ENCODE measurements at places on chromosomes 4 and X.

DNA sequence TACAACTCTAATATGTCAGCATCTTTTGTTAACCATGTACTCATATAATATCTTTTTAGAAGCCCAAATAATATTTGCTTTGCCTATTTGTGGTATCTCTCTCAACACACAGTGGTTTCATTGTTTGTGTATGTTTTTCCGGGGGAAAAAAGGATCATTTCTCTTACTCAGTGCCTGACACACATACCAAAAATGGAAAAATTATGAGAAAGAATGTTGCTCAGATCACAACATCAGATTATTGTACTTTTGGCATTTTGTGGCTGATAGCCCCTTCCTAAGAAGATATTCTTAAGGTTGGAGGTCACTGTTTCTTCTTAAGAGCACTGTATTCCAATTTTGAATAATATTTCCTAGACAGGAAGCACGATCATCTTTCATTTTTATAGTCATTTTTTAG, 93.6 kb downstream of the PDLIM5 start:
- no peak for DNase-seq

DNA sequence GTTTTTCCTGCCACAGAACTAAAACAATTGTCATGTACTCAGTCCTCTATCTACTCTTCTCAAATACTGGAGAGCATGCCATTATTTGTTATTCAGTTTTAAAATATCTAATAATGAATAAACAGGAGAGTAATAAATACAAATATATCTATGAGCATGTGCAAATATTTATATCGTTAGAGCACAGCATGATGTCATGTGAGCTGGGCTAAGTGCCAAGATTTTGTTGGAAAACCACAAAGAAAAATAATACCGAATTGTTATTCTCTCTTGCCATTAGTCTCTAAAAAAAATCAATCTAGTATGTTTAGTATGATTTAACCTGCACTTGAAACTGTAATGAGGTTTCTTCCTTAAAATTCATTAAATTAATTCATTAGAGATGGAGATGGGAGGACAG, 97.3 kb downstream of the DDX60 start:
- DNase-seq, result no peak

- no peak for DNase-seq
Observed at GRCh38 chrX:111917591-111917990, 41.6 kb downstream of the TRPC5OS start.

- DNase-seq, result no peak
Observed at GRCh38 chrX:41602816-41603345, 85.9 kb upstream of the GPR34 start.

DNA sequence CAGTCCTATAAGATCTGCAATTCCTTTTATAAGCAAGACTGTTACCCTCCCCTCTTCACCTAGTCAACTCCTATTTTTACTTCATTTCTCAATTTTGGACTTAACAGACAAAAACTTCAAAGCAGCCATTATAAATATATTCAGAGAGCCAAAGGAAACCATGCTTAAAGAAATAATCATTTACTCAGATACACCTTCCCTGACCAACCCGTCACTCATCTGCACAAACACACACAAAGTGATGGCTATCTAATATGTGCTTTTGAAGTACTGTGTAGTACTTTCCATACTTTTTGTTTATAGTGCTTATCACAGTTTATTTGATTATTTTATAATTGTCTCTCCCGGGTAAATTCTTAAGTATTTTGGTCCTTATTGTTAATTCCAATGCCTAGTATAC, 117.2 kb downstream of the TBC1D19 start:
- no peak for DNase-seq

DNA sequence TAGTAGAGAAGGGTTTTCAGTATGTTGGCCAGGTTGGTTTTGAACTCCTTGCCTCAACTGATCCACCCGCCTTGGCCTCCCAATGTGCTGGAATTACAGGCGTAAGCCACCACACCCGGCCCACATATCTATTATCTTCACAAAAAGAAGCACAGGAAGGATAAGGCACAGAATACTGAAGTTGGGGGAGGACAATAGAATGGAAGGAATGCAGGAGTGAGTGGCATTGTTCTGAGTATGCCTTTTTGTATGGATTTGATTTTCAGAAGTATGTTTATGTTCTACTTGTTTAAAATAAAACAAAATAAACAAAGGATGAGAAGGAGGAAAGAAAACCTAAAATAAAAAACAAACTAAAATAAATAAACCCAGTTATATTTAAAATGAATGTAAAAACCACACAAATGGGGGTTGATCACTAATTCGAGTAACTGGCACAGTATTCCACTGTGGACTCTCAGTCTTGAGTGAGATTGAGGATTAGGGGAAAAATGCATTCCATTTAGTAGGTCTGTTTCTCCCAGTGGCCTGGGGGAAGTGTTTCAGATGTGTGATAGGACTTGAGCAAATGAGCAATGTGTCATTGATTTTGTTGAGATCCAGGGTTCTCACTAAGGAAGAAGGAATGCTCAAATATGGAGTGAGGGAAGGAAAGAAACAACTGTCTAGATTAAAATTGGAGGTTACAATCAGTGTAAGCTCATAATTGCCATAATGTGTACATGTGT, 109.0 kb upstream of the C1QTNF7 start:
- DNase-seq, result no peak

All from RWPE2 (cell line).